ENCODE measurements at places on chromosomes 2 and 18. TPM values are rescaled to one million over a fixed set of nuclear protein-coding genes. Genes with fewer than 3 reads are reported as not detected.

- no peak for DNase-seq
These were observed 59.0 kb upstream of the DNMT3A start for GRCh38 chr2:25400576-25401216.

Gene SULT1C2
- 0.55 TPM for total RNA-seq

GRCh38 chr2:46276642-46277041 lies 20.6 kb upstream of the EPAS1 start:
- no peak for DNase-seq

DNA sequence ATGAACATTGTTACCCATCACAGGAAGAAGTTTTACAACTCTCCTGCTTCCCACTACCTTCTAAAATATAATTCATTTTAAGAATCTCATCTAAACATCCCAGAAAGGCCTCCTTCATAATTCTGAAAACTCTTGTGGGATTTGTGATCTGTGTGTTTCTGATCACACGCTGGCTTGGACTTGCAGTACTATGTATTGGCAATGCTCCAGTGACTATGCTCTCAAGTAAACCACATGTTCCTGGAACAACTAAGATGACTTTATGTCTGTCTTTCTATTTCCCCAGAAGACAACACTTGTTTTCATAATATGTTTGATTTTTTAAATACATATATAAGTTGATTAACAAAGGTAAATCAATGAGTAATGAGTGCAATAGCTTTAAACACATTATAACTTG lies 376.6 kb upstream of the NETO1 start:
- DNase-seq = no peak

GRCh38 chr18:70418546-70419311 lies 129.9 kb downstream of the SOCS6 start:
- no peak for DNase-seq

- DNase-seq = no peak
These were observed 1.6 kb downstream of the SCTR start for GRCh38 chr2:119522671-119523070.

GRCh38 chr2:71995067-71995665 lies 152.5 kb downstream of the CYP26B1 start:
- DNase-seq = no peak

DNA sequence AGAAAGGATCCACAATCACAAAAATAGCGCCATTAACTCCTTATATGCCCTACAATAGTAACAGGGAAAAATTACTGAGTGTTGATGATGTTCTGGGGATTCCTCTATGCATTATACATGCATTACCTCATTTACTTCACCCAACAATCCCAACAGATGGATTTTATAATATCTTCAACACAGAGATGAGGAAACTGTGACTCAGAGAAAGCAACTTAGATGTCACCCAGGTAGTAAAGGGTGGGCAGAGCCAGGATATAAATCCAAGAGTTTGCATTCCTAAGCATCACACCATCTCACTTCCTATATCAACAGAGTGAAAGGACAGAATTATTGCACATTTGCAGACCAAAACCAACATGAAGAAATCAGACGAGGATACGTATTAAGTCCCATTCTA lies 144.2 kb downstream of the TCF4 start:
- DNase-seq = no peak

Gene WDR54
- total RNA-seq = 4.4 TPM

DNA sequence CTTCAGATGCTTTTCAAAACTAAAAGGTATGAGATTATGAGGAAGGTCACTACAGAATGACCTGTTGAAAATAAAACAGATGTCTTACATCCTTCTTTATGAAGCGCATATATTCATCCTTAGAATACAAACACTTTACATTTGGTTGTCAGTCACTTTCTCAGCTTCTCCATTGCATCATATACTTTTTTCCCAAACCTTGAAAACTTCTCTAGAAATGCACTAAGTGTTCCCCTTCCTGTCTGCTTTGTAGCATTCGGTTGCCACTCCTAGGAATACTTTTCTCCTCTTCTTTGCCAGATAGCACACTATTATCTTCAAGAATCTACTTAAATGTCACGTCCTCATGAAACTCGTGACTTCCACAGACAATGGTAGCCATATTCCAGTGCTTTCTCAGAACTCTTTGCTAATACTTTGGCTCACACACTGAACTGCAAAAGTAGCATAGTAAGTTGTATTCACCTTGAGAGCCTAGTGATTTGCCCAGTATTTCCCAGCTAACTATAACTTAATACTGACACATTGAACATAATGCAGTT lies 27.6 kb downstream of the DSC1 start:
- no peak for DNase-seq

- no peak for DNase-seq
These were observed 10.8 kb upstream of the IL18RAP start for GRCh38 chr2:102412199-102412598.

- DNase-seq = no peak
These were observed 34.9 kb upstream of the RNF138 start for GRCh38 chr18:32056613-32057358.

DNA sequence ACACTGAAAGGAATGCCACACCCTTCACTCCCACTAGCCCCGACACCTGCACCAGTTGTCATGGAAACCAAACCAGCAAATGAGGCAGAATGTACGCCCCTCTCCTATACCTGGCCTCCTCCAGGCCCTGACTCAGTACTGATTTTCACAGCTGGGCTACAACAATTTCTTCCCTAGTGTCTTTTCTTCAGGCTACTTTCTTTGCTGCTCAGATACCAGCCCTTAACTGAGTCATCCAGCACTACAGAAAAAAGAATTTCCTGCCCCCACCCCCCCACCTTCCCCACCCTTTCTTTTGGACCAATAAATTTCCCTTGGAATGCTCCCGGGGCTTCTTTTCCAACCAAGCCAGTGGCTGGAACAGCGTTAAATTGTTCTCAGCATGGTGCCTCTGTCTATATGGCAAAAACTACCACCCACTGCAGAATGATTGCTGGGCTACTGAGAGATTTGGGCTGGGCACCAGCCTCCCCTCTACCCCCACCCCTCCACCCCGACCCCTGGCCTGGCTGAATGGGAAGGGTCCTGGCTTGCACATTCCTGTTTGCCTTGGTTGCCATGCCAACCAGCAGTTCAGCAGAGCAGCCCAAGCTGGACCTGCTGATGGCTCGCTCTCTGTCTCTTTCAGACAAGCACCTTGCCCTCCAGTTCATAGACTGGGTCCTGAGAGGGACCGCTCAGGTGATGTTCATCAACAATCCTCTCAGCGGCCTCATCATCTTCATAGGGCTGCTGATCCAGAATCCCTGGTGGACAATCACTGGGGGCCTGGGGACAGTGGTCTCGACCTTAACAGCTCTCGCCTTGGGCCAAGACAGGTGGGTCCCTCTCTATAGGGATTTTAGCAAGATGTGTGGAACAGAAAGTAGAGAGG lies 11.3 kb downstream of the SLC14A2 start:
- no peak for DNase-seq

Gene TMEM178A
- total RNA-seq = 3.2 TPM

DNA sequence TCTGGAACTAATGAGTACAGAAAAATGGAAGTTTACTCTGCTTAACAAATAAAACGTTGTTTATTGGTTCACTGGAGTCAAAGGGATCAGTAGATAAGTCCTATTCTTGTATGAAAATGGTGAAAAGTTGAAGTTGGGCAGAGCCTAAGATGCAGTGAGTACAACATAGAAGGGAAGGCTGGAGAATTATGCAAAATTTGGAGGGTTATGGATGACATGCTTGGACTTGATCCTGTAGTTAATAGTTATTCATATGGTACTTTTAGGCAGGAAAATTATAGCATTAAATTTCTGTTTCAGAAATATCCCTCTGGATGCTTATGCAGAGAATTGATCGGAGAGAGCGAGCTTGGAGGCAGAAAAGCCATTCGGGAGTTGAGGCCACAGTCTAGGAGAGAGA lies 167.6 kb downstream of the KCNS3 start:
- DNase-seq = no peak

DNA sequence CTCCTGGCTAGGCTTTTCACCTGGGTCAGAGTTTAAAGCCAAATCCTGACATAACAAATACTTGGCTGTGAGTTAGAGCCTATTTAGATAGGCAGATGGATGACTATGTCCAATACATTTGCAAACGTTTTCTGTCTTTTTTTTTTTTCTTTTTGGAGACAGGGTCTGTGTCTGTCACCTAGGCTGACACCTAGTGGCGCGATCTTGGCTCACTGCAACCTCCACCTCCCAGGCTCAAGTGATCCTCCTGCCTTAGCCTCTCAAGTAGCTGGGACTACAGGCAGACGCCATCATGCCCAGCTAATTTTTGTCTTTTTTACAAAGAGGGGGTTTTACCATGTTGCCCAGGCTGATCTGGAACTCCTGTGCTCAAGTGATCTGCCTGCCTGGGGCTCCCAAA lies 124.8 kb downstream of the DYM start:
- no peak for DNase-seq

Gene EVA1A
- total RNA-seq = 0.94 TPM

DNA sequence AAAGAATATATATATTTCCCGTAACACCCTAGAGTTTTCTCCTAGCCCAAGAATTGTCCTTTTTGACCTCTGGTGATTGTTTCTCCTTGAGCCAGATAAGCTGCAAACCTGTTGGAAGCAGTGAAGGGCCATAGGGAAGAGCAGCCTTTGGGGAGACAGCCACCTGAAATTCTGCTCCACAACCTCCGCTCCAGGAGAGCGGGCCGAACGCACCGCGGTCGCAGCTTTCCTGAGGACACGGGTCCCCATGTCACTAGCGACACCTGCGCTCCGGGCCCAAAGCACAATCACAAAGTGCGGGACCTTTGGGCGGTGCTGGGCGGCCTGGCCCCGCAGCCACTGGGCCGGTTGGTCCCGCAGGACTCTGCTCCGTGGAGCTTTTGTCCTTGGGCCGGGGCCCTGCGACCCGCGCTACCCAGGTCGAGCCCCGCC lies 557 bp upstream of the DSG2 start:
- peak; percentile 39 for DNase-seq

DNA sequence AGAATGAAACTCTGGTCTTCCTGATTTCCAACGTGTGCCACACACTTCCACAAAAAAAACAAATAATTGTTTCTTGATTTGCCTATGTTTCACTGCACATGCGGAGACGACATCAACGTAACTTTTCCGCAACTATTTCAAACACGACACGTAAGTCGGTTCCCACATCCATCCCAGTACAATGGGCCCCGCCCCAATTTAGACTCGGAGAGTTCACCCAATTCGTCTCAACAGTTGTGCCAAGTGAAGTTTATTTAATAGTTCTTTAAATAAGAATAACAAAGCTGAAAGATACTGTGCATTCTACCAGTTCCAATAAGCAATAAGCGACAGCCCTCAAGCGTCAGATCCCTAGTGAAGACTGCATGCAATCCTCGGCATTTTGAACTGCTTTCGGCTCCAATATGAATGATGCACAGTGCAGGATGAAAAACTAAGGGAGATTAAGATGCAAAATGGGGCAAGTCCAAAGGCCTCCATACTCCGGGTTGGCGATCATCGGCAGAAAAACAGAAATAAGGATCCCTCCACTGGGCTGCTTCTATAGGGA lies 664 bp downstream of the CCT4 start:
- DNase-seq = no peak

GRCh38 chr2:5937851-5938565 lies 245.8 kb downstream of the SOX11 start:
- no peak for DNase-seq

GRCh38 chr2:186991766-186992417 lies 142.9 kb upstream of the ZSWIM2 start:
- no peak for DNase-seq

- DNase-seq = no peak
These were observed 891.6 kb upstream of the CRIM1 start for GRCh38 chr2:35463805-35464596.

Gene SCN2A
- 0.30 TPM for total RNA-seq

- DNase-seq = peak; percentile 72
These were observed at the start of gene MFSD6 for GRCh38 chr2:190407662-190408537. MFSD6 (plus strand) TSS chr2:190408355; CDS start chr2:190436030, 27,675 bp downstream.

GRCh38 chr2:230614913-230615332 lies 97.7 kb upstream of the CAB39 start:
- DNase-seq = no peak

GRCh38 chr18:58847383-58848071 lies 17.1 kb upstream of the ZNF532 start:
- peak; percentile 49 for DNase-seq

Gene LYPD6
- 0.30 TPM for total RNA-seq

GRCh38 chr2:46751897-46752296 lies 163.7 kb downstream of the MCFD2 start:
- no peak for DNase-seq

GRCh38 chr2:193980599-193980998 lies 1676.4 kb upstream of the SLC39A10 start:
- no peak for DNase-seq

GRCh38 chr18:62881509-62882016 lies 166.2 kb downstream of the PHLPP1 start:
- no peak for DNase-seq

GRCh38 chr2:66443979-66444861 lies 9.3 kb downstream of the MEIS1 start:
- DNase-seq = peak; percentile 41

Gene CIAO1
- 63.1 TPM for total RNA-seq
